Cortex of kidney (tissue), 1 donor: ENCODE measurements at places on chromosomes 16 and 17.

GRCh38 chr17:16915752-16916556 is 56.0 kb downstream of the TNFRSF13B start:
- DNase-seq, result no peak

DNA sequence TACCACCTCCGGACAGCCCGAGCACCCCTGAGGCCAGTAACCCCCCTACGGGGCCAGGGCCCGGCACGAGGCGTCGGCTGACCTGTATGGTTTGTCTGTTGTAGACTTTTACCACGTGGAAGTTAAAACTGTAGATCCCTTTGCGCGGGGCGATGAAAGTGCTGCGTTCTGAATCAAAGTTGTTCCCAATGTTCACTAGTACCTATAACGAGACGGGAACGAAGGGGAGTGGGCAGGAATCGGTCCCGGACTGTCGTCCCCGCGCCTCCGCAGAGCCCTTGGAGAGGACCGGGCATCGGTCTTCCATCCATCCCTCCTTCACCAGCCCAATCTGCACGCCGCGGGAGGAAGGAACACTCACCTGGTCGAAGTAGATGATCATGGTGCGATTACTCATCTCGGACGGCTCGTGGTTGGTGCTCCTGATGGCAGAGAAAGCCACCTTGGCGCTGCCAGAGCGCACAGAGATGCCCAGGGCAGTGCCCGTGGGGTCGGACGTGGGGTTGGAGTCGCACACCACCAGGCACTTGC is 732 bp downstream of the CBLN1 start:
- no peak for DNase-seq

GRCh38 chr16:12057266-12057665 is 80.7 kb downstream of the SNX29 start:
- no peak for DNase-seq

DNA sequence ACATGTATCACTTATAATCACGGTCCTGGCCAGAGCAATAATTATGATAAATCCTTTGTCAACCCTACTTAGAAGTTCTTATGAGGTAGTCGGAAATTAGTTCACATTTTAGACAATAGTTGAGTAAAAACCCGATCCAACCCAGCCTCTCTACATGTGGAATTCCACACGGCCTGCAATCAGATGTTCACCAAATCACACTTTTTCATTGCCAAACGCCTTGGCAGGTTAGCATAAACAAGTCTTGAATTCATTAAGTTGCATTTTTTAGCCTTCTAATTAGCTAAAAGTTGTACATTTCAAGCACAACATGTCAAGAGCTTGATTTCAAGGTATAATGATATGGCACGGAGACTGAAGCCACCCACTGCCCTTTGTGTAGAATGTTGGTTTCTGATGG is 65.3 kb downstream of the FOXL1 start:
- no peak for DNase-seq

- no peak for DNase-seq
Observed at GRCh38 chr16:89009343-89010209, 32.6 kb upstream of the CBFA2T3 start.

DNA sequence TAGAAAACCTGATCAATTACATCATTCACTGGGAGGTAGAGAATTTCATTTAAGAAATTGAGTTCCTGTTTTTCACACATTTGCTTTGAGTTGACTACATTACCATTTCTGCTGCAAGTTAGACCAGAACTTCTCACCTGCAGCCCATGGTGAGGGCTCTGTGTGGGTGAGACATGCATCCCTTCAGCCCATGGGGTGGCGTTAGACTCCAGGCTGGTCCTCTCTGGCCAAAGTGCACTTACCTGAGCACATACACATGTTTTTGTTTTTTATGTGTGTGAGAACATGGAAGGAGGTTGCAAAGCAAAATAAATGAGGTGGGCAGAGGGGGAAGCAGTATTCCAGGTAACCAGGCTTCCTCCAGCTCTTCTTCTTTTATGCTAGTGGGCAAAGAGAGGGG is 470.2 kb downstream of the PMP22 start:
- no peak for DNase-seq

DNA sequence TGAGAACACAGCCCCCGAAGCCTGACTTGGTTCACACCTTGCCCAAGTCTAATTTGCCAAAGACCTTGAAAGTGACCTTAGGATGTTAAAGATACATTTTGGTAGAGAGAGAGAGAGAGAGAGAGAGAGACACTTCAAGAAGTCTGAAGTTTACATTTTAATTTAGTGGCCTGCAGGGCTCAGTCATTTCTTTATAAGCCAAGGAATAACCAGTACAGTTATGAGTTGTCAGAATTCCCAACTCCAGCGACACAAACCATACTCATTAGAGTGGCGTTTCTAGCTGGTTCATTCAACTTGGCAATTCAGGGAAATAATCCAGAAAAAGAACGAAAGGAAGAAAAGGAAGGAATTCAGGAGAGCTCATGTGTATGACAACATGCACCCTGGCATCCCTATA is 204.1 kb downstream of the CCDC182 start:
- no peak for DNase-seq

DNA sequence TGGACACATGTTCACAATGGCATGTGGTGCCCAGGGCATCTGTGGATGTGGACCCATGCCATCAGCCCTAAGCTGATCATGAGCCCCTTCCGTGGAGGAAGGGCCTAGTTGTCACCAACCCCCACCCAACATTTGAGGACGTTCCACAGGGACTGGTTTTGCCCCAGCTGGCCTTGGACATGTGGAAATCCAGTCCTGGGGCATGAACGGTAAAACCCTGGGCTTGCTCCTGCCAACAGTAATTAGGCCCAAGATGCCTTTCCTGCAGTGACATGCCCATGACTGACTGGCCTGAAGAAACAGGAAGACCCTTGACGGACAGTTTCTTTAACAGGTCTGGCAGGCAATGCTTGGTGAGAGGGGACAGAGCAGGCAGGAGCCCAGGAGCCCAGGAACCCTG is 7.7 kb downstream of the TNS4 start:
- no peak for DNase-seq

DNA sequence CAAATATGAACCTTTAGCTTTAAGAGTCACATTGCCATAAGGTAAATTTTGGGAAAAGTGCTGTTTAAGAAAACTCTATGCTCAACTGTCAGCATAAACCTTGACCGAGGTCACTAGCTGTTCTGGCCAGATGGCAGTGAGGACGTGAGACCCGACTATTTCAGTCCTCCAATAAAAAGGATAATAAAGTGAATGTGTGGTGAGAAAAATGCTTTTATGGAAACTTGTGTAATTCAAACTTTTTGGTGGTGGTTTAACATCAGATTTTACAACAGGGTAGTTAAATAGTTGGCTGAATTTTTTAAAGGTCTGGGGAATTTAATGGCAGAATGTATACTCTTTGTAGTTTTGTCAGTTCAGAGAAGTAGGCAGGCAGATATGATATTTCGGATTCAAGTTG is 391.1 kb downstream of the PMP22 start:
- DNase-seq, result no peak

GRCh38 chr17:70074956-70075355 is at the start of gene KCNJ16:
Gene KCNJ16, plus strand, starts transcription at chr17:70075225. Its CDS starts 56,863 bp downstream, at chr17:70132088.
- no peak for DNase-seq

DNA sequence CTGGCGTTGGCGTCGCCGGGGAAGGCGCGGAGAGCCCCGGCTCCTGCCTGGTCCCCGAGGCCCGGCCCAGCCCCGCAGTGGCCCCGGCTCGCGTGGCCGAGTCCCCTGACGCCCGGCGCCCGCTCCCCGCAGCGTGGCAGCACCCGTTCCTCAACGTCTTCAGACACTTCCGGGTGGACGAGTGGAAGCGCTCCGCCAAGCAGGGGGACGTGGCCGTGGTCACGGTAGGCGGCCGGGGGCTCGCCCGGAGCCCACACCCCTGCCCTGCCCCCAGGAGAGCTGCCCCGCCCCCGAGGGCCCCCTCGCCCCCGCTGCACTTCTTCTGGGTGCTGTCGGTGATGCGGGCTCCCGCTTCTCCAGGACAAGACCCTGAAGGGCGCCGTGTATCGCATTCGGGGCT is 466 bp downstream of the WDR90 start:
- no peak for DNase-seq

GRCh38 chr16:50684823-50685461 is 3.8 kb upstream of the SNX20 start:
- DNase-seq, result no peak

- no peak for DNase-seq
Observed at GRCh38 chr17:82772026-82772425, 20.2 kb downstream of the TBCD start.

DNA sequence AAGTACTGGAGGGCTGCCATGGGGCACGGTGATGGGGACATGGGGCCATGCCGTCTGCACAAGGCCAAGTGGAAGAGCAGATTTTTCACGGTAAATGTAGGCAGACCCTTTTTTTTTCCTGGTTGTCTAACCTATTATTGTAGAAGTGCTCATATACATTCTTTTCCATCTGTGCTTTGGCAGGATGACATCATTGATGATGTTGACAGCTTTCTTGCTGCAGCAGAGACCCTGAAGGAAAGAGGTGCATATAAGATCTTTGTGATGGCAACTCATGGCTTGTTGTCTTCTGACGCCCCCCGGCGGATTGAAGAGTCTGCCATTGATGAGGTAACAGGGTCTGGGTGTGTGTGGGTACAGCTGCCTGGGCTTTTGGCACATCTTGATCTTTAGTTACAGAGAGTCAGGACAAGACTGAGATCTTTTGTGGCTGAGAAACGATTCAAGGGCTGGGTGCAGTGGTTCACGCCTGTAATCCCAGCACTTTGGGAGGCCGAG is 23.3 kb upstream of the SLC5A10 start:
- no peak for DNase-seq

DNA sequence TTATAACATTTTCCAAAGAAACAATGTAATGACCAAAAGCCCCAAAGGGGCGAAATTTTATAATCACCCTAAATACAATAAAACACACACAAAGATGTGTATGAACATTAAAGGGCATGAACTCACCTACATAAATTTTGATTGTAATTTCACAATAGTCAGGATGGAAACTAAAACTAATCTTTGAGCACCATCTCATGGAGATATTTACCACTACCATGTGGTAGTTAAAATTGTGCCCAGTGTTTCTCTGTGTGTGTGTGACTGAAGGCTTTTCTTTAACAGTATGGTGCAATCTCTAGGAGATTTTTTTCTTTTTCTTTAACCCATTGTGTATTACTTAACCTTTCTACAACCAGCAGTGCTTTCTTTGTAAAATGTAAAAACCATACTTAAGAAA is 19.7 kb upstream of the MEIOC start:
- no peak for DNase-seq

DNA sequence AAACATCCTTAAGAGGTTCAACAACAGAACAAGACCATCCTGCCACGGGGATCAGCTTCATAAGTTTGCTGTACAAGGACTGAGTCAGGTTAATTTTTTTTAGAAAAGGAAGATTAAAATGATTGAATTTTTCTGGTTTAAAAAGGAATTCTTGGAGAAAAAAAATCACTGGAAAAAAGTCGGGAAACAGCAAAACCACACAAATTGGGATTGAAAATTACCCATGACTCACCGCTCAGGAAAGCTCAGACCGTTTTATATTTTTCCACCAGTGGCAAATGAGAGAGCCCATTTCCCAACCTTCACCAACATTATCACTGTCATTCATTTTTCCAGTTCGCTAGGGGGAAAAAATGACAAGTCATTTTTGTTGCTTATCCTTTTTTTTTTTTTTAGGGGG is 46.6 kb downstream of the MRM3 start:
- no peak for DNase-seq

GRCh38 chr17:624341-624860 is 90.2 kb downstream of the VPS53 start:
- no peak for DNase-seq

DNA sequence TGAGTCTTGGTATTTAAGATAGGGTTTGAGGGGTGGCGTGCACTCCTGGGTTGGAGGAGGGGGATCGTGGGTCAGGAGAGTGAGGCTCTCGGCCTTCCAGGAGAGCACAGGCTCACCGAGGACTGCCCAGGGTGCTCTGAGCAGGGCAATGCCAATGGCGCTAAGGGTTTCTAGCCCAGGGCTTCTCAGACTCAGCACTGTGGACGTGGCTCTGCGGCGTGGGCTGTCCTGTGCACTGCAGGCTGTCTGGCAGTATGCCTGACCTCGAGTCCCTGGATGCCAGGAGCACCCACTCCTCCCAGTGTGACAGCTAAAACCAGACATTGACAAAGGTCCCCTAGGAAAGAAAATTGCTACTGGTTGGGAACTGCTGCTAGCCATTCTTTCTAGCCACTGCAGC is 37.2 kb upstream of the ENDOV start:
- no peak for DNase-seq

DNA sequence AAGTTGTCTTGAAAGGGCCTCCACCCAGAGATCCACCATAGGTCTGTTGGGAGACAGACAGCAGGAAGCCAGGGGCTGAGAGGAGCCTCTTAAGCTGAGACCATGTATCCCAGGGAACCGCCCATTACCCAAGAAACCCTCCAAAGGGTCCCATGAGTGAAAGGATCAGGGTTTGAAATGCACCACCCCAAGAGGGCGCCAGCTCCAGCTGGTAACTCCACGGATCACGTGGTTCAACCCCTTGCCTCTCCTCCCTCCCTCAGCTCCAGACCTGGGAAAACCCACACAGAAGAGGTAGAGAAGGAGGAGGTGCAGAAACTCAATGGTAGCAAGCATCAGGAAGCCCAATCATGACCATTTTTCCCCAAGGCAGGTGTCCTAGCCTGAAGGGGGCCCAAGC is 148.7 kb downstream of the AIPL1 start:
- no peak for DNase-seq

DNA sequence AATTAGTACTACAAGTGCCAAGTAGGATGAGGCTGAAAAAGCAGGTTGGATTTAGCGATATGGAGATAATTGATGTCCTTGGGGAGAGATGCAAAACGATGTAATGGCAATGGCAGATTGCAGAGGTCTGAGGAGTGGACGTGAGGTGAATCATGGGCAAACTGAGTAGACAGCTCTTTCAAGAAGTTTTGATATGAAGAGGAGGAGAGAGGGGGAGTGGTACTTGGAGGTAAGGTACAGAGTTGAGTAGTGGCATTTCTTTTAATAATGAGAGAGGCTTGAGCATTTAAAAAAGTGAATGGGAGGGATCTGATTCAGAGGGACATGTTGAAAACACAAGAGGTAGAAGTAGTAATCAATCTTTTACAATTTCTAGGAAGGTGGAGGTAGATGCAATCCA is 17.7 kb upstream of the VPS4A start:
- no peak for DNase-seq

DNA sequence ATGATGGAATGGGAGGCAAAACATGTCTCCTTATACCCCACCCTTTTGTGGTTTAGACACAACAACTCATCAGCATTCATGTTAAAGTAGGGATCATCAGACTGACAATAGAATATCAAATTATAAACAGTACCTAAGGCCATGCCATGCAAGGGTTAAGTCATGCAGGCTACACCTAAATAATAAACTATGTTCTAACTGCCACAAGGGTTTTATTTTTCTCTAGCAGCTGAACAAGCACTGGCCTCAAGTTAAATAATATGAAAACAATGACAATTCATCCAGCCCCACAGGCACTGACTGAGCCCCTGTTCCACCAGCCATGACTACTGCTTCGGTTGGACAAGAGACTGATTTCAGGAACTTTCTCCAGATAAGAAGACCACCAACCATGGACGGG is 164.5 kb upstream of the PIRT start:
- no peak for DNase-seq

GRCh38 chr17:45844695-45845375 is at the start of gene SPPL2C:
Gene SPPL2C, plus strand, starts transcription at chr17:45844881. Its CDS starts 26 bp downstream, at chr17:45844907.
- no peak for DNase-seq

GRCh38 chr17:68176718-68177117 is 71.1 kb upstream of the AMZ2 start:
- DNase-seq, result no peak
